ENCODE measurements at places on chromosomes 6 and 20. TPM values are rescaled to one million over a fixed set of nuclear protein-coding genes. Genes with fewer than 3 reads are reported as not detected.
A peak's percentile ranks its signal among the peaks of the same experiment; 100 is the strongest.

Gene VSX1
- 0.65 TPM for total RNA-seq

DNA sequence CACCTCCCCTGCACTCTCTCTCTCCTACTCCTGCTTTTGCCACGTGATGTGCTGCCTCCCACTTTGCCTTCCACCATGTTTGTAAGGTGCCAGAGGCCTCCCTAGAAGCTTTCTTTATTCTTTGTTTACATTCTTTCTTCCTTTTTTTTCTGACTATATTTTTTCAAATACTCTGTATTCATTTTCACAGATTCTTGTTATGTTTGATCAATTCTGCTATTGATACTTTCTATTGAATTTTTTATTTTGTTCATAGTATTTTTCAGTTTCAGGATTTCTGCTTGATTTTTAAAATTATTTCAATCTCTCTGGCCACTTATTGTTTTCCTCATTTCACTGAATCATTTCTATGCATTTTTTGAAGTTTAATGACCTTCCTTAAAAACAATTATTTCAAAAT, 801.8 kb downstream of the GRIK2 start:
- H3K27me3 ChIP-seq: no peaks in the 10 kb centered on the region
- no peak overlapping the region for H3K27ac ChIP-seq
- no peaks in the 10 kb centered on the region for H3K4me1 ChIP-seq
- DNase-seq: no peak

GRCh38 chr6:84539122-84539856, 225.1 kb downstream of the TBX18 start:
- no peak overlapping the region for H3K4me3 ChIP-seq
- H3K4me1 ChIP-seq: no peaks in the 10 kb centered on the region
- no peaks in the 10 kb centered on the region for H3K27me3 ChIP-seq
- H3K27ac ChIP-seq: no peak overlapping the region

- peaks cover 73% of the 10 kb centered on the region for H3K27me3 ChIP-seq
- DNase-seq: no peak
- H3K27ac ChIP-seq: no peak overlapping the region
- no peaks in the 10 kb centered on the region for H3K4me1 ChIP-seq
These were observed 975 bp downstream of the BMP7 start for GRCh38 chr20:57265336-57265996.

GRCh38 chr6:15283986-15284361, 38.1 kb downstream of the JARID2 start:
- H3K36me3 ChIP-seq: 0 out of 2 replicates have a peak, but pooled peaks cover 12% of the 10 kb centered on the region
- H3K27me3 ChIP-seq: no peaks in the 10 kb centered on the region
- no peak for DNase-seq
- peaks cover 59% of the 10 kb centered on the region for H3K4me1 ChIP-seq

DNA sequence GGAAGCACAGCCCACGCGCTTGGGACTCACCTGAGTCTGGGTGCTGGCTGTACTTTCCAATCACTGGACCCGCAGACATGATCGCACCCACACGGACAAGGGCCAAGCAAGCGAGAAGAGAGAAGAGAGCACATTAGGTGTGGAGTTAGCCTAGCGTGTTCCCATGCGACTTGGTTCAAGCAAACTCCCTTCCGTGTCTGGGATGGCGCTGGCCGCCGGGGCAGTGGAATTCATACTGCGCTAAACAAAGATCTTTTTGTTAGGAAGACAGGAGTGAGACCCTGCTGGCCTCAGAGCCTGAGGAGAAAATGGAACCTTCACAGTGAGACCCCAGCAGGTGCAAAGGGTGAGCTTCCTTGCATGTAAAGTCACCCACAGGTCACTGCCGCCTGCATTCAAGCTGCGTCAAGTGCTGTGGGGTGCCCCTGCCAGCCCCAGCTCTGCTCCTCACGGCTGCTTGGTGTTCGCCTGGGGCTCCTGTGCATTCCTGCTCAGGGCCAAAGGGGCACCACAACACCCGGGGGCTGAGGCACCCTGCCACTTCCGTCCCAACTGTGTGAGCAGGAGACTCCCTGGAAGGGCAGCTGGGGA, 26.4 kb downstream of the PSMG4 start:
- H3K4me3 ChIP-seq: no peak overlapping the region
- H3K4me1 ChIP-seq: no peaks in the 10 kb centered on the region
- DNase-seq: no peak
- no peak overlapping the region for H3K27ac ChIP-seq
- no peaks in the 10 kb centered on the region for H3K36me3 ChIP-seq
- no peaks in the 10 kb centered on the region for H3K27me3 ChIP-seq

Gene C6orf141
- total RNA-seq: 12.3 TPM

DNA sequence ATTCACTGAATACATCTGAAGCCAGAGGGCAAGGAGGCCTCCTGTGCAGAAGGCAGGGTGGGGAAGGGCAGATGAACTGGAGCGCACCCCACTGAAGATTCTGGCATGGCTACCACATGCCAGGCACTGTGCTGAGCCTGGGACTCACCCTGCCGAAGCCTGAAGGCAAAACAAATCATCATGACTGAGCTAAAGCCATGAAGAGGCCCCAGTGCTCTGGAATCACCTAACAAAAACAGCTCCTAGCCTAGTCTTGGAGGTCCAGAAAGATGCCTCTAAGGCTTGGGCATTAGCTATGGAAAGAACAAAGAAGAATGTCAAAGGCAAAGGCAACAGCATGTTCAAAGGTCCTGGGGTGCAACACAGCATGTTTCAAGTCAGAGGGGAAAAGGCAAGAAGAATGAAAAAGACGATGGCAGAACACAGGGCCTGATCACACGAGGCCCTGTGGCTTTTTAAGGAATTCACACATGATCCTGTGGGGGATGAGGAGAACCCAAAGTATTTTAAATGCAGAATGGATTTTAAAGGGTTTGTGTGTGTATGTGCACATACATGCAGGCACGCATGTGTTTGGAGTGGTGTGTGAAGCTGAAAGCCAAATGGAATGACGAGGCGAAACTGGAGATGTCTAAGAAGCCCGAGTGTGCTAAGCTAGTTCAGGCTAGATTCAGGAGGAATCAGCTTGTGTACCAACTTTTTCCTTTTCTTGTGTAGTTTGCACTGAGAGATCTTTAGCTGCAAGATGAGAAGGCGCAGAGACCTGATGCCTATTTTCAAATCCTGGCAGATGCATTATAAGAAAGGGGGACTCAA, 261.4 kb downstream of the ZNF217 start:
- no peak overlapping the region for H3K4me3 ChIP-seq
- H3K4me1 ChIP-seq: no peaks in the 10 kb centered on the region
- H3K27me3 ChIP-seq: peaks cover 51% of the 10 kb centered on the region
- DNase-seq: peak; percentile 25
- H3K36me3 ChIP-seq: no peaks in the 10 kb centered on the region

Data from PC-9 (cell line).